ENCODE measurements at places on chromosomes 4 and X.

DNA sequence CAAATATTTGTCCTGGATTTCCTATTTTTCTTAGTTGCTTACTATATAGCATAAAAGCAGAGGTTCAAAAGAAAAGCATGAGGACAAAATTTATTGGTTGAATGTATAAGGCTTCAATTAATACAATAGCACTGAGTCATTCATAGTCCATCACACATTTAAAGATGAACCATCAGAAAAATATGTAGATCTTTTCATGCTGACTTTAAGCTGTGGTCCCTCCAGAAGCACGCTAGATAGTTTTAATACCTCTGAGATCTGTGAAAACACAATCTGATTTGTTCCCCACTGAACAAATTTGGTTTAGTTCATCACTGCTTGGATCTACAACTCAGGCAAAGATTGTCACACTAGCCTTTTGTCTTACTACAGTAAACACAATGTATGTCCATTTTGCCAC, 377.2 kb upstream of the ANXA10 start:
- DNase-seq: no peak

DNA sequence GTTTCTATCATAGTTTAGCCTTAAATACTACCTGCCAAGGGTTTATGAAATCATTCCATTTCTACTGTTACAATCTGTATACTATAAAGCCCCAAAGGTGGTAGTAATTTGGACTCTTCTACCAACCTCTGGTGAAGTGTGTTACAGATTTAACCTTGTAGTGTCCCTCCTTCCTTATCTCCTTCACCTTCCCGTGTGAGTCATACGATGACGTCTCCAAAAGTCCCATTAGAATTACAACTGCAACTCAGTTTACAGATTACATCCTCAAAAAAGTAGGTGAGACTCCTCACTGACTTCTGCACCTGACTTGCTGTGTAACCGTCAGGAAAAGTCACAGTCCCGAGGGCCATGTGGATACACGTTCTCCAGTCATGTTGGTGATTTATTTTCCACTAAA, 219.0 kb downstream of the DCTD start:
- DNase-seq: no peak

GRCh38 chr4:138870737-138871554, 144.6 kb upstream of the NOCT start:
- DNase-seq: peak; percentile 20

DNA sequence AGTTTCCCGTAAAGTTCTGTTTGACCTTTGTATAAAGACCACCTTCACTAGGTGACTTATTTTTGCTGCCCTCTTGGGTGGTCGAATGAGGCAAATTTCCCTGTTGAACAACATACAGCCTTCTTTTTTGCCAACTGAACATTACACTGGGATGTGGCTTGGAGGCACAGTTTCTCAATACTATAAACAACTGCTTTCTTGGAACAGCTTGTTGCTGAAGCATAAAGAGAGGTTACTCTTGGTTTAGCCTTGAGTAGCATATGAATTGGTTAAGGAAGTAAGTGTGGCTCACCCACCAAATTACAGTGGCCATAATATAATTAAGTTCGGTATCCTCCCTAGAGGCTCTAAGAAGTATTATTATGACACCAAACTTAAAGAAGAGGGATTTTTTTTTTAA, 40.0 kb downstream of the HHIP start:
- DNase-seq: no peak

DNA sequence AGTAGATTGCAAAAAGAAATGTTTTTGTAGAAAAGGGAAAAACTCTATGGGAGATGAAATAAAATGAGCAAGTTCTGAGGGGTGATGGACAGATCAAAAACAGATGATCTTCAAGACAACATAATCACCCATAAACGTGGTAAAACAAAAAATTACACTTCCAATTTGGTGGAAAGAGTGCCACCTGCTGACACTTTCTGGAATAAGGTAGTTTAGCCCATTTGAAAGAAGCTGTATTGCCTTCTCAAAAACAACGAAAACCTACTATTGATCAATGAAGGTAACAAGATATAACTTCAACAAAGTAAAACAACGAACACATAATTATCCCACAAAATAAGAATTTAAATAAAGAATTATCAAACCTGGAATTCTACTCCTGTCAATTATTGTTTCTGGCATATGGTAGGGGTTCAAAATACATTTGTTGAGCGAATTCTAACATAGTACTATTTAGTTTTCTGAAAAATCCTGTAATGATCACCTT, 2.5 kb downstream of the COQ2 start:
- peak; percentile 33 for DNase-seq

GRCh38 chr4:149886786-149887490, 71.3 kb upstream of the IQCM start:
- no peak for DNase-seq

GRCh38 chr4:78552389-78553042, 946 bp downstream of the ANXA3 start:
- no peak for DNase-seq
